ENCODE measurements at places on chromosomes 2 and 18. TPM values are rescaled to one million over a fixed set of nuclear protein-coding genes. Genes with fewer than 3 reads are reported as not detected.

The OTOF gene
- 0.18 TPM for polyA plus RNA-seq

The FSIP2 gene
- 2.4 TPM for polyA plus RNA-seq

The SCN7A gene
- 13.0 TPM for polyA plus RNA-seq

The ITPRIPL1 gene
- 4.5 TPM for polyA plus RNA-seq

The GAREM1 gene
- polyA plus RNA-seq = 31.7 TPM

The TNS1 gene
- 56.6 TPM for polyA plus RNA-seq

The GRHL1 gene
- polyA plus RNA-seq = 6.8 TPM

The GALNT3 gene
- 13.3 TPM for polyA plus RNA-seq
